ENCODE measurements at places on chromosomes 3 and 15.

DNA sequence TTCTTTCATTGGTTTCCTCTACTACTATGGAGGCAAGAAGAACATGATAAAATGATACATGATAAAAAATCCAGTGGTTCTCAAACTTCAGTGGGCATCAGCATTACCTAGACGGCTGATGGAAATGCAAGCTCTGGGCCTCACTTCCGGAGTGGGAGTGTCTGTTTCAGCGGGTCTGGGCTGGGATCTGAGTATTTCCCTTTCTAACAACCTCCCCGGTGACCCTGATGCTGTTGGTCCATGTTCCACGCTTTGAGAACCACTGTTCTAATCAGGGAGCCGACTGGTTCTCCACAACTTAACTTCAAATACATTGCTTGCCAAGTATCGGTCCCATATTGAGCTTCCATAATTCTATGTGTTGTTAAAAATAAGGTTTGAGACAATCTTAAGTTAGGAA, 712.3 kb upstream of the LMCD1 start:
- DNase-seq: no peak

DNA sequence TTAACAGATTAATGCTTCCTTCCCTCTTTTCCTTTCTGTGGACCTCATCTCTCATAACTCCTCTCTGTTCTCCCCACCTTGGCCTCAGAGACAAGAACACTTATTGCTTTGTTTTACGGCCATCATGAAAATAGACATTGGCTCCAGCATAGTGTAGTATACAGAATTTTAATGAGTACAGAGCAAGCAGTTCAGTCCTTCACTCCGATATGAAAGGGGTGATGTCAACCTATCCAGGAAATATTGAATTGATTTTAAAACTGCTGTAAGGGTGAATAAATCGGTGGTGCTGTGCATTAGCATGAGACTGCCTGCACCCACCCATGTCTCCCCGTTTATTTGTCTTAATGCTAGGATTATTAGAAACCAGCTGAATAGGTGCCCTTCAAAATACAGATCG, 490.9 kb upstream of the TBL1XR1 start:
- DNase-seq: no peak

- DNase-seq: no peak
These were observed 103.3 kb upstream of the SPRED1 start for GRCh38 chr15:38149315-38149714.

- no peak for DNase-seq
These were observed 7.9 kb downstream of the MESP2 start for GRCh38 chr15:89783861-89784685.

DNA sequence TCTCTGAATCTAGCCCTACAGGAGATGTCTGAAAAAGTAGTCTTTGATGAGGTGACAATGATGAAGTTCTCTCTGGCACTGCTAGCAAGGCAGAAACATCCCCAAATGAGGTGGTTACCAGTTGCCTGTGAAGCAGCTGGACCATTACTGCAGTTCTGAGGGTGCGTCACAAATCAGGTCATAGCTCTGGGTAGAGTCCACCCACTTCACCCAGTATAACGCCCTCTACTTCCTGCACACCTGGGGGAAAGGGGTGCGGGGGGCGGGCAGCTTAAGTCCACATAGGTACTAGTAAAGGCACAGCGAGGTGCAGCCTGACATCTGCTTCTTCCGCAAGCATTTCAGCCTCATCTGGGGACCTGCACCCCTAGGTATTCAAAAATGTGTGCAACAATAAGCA, 13.4 kb upstream of the SATB1 start:
- DNase-seq: no peak

DNA sequence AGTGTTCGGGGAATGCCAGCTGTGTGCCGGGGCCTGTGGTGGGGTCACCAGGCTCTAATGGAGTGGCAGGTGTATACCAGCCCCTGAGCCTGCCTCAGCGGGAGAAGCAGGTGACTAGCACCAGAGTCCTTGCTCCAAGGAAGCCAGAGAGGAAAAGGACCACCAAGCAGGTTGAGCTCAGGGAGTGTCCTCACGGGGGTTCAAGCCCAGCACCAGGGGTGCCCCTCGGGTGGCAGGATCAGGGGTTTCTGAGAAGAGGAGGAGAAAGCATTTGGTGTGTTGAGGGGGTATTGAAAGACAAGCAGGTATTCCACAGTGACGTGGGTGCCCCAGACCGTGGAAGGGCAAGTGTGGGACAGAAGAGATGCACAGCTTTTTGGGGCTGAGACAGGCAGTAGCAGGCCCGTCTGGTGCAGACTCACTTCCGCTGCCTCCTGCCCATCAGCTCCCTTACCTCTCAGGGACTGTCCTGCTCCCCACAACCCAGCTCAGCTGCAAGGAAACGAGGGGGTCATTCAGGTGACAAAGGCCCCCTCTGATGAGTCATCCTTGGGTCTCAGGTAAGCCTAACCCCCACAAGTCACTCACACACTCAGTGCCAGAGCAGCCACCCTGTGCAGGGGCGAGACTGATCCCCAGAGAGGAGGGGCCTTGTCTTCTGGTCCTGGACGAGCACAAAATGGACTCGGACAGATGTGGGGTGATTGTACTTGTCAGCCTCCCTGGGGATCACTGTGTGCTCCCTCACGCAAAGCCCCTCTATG, 21.4 kb upstream of the POC1A start:
- no peak for DNase-seq

GRCh38 chr15:25707656-25708365, 155.3 kb downstream of the ATP10A start:
- no peak for DNase-seq

GRCh38 chr3:49158103-49158709, 7.9 kb downstream of the CCDC71 start:
- DNase-seq: no peak

- no peak for DNase-seq
These were observed 50.6 kb upstream of the ULK4 start for GRCh38 chr3:42012383-42012934.

- no peak for DNase-seq
These were observed 352.0 kb upstream of the COL8A1 start for GRCh38 chr3:99286266-99286845.

DNA sequence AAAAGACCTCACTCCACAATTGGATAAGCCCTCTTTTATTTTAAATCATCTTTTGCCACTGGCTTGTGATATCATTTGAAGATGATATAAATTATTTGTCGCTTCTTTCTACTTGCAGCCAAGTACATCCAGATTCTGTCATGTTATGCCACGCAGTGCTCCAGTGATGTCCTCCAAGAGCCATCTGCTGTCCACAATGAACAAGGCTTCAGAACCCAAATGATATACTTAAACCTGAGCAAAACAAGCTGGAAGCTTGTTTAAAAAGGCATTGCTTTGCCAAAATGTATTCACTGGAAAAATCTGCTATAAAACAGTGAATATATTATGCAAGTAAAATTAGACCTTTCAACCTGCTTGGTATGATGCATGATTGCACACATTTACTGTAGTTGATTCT, 58.8 kb upstream of the ARL6 start:
- no peak for DNase-seq

DNA sequence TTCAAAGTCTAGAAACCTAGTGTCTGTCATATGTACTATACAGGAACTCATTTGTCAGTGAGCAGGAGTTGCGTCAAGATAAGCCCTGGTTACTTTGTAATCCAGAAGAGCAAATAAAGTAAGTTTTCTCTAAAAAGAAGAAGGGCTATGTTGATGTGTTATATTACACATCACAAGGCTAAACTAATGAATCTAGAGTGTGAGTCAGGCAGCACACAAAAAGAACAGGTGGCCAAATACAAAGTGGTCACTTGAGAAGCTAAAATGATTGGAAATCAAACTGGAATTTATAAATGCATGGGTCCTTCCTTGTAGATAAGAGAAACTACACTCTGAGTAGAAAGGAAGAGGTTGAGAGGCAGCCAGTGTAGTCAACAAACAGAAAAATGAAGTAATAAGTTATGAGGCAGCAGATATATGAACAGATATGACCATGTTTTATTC, 771.6 kb downstream of the DIPK2A start:
- no peak for DNase-seq

Measured in nucleus accumbens (tissue), 56 donors.